ENCODE measurements at places on chromosomes 3 and 15. TPM values are rescaled to one million over a fixed set of nuclear protein-coding genes. Genes with fewer than 3 reads are reported as not detected.

WDR49 gene
- total RNA-seq: not detected

TLR9 gene
- total RNA-seq: not detected

RTP3 gene
- total RNA-seq: not detected

SLC28A2 gene
- total RNA-seq: not detected

DNA sequence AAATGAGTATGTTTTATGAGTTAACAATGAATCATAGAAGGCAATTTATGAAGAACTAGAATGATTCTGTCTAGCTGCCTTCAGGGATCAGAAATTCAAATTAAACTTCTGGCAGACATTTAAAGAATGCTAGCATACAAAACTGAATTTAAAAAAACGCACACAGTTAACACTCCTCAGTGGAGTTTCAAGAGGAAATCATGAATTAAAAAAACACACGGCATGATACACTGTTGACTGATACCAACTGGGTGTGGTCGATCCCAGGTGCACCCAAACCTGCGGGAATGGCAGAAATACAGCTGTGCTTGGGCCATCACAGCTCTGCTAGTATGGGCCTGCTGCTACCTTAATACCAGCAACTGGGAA, 526.0 kb downstream of the FOXP1 start:
- DNase-seq: peak; percentile 34
- H3K4me1 ChIP-seq: peaks cover 58% of the 10 kb centered on the region

GRCh38 chr3:77326586-77326985, 286.7 kb downstream of the ROBO2 start:
- no peak overlapping the region for H3K27ac ChIP-seq
- H3K36me3 ChIP-seq: no peaks in the 10 kb centered on the region
- no peak overlapping the region for H3K4me3 ChIP-seq
- no peaks in the 10 kb centered on the region for H3K27me3 ChIP-seq

DNA sequence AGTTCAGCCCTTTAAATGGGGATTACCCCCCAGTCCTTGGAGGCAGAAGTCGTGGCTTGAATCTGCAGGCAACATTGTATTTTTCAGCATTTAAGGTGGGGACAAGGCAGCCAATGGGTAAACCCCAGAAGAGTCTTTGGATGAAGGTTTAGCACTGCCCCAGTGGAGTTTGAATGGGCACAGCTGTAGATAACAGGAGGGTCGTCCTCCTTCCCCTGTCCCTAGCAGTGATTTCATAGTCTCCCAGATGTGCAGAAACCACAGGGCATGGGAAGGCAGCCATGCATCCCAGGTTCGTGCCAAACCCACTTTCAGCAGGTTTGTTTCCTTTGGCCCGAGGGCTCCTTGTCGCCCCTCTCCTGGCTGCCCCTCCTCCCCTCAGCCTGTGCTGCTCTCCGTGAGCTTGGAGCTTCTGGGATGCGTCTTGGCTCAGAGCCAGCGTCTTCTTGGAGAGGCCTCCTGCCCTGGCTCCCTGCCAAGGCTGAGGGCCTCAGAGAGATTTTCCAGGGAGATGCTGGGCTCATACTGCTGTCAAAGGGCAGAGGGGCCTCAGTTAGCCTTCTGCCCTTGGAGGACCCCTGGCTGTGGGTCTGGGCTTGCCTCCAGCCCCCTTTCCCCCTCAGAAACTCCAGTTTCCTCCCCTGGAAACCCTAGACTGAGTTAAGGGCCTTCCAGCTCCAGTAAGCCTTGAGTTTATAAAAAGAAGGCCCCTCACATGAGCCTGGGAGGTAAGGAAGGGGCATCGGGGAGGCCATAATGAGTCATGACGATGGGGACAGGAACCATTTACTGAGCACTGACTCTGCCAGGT, 48.9 kb upstream of the POLG start:
- H3K4me3 ChIP-seq: no peak overlapping the region
- no peaks in the 10 kb centered on the region for H3K36me3 ChIP-seq
- peaks cover 63% of the 10 kb centered on the region for H3K27me3 ChIP-seq
- DNase-seq: peak; percentile 42
- H3K4me1 ChIP-seq: no peaks in the 10 kb centered on the region

GRCh38 chr15:52052066-52052935, 33.3 kb downstream of the MAPK6 start:
- peak overlapping the region; percentile 87 for H3K27ac ChIP-seq
- no peak overlapping the region for H3K4me3 ChIP-seq
- no peak for DNase-seq
- H3K4me1 ChIP-seq: peaks cover 25% of the 10 kb centered on the region
- H3K36me3 ChIP-seq: peaks cover 30% of the 10 kb centered on the region

GRCh38 chr15:62653122-62653521, 389.4 kb upstream of the TPM1 start:
- no peak overlapping the region for H3K4me3 ChIP-seq
- peaks cover 15% of the 10 kb centered on the region for H3K36me3 ChIP-seq
- no peaks in the 10 kb centered on the region for H3K27me3 ChIP-seq

GRCh38 chr3:64600246-64600950, 87.4 kb downstream of the ADAMTS9 start:
- no peak overlapping the region for H3K27ac ChIP-seq
- peaks cover 9% of the 10 kb centered on the region for H3K4me1 ChIP-seq
- H3K27me3 ChIP-seq: no peaks in the 10 kb centered on the region
- no peaks in the 10 kb centered on the region for H3K36me3 ChIP-seq
- no peak overlapping the region for H3K4me3 ChIP-seq

GRCh38 chr15:100310041-100310405, 31.8 kb downstream of the ADAMTS17 start:
- H3K4me1 ChIP-seq: no peaks in the 10 kb centered on the region
- no peak for DNase-seq
- no peak overlapping the region for H3K27ac ChIP-seq
- no peaks in the 10 kb centered on the region for H3K27me3 ChIP-seq
- H3K36me3 ChIP-seq: no peaks in the 10 kb centered on the region
- no peak overlapping the region for H3K4me3 ChIP-seq

GRCh38 chr3:106018929-106019550, 150.2 kb upstream of the CBLB start:
- H3K4me3 ChIP-seq: no peak overlapping the region
- no peak overlapping the region for H3K27ac ChIP-seq
- H3K4me1 ChIP-seq: peaks cover 8% of the 10 kb centered on the region
- no peaks in the 10 kb centered on the region for H3K27me3 ChIP-seq
- H3K36me3 ChIP-seq: no peaks in the 10 kb centered on the region
- no peak for DNase-seq
